ENCODE measurements at places on chromosomes 13 and 19. TPM values are rescaled to one million over a fixed set of nuclear protein-coding genes. Genes with fewer than 3 reads are reported as not detected.

Gene GRIN3B
- not detected for total RNA-seq

Gene C19orf44
- total RNA-seq: 3.8 TPM

Gene FGF21
- not detected for total RNA-seq

Gene LYPD5
- total RNA-seq: 32.0 TPM

Gene URAD
- total RNA-seq: not detected

Gene LRRC63
- not detected for total RNA-seq

Gene ATP4A
- total RNA-seq: 0.18 TPM

Gene OLFM4
- not detected for total RNA-seq

DNA sequence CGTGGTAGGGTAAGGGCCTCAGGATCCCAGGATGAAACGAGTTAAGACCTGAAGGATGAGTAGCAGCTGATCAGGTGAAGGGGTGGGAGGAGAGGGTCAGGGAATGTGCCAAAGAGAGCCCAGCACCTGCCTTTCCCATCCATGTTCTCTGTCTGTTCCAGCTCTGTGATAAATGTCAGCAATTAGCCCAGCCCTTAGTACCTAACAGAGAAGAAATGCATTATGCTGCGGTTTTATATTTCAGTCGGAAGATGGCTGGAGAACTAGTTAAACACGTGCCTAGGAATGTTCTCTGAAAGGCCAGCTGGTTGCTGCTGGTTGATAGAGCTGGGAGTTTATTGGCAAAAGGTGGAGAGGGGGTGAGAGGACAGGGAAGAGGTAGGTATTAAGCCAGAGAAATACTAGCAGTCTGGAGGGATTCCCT is 268.2 kb downstream of the SHISA2 start:
- DNase-seq: no peak

- DNase-seq: no peak
Observed at GRCh38 chr19:9151367-9151766, 11.2 kb downstream of the ZNF317 start.

- DNase-seq: no peak
Observed at GRCh38 chr13:94343243-94343585, 136.3 kb downstream of the DCT start.

DNA sequence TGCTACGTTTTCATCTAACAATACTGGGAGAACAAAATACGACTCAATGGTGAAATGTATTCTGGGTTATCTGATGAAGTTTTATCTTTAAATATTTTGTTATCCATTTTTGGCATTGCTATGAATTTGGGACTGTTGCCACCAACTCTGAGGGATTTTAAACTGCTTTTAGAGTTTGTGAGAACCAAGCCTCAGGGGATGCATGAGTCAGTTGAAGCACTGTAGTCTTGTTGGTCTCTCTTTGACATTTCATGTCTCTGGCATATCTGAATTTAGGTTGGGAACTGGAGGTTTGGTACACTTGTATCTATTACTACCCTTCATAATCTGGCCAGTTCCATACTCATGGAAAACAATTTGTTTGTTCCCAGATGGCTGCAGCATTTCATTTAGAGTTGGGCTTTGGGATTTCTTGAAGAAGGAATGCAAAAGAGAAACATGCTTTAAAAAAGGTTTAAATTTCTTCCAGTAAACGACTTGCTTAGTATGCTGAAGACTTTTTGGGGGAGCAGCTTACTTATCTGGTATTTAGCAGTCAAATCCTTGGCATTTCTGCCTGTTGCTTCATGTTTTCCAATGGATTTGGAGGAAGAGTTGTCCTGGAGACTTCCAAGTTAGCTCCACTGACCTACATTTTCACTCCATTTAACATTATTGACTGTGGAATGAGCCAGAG is 28.9 kb downstream of the ARHGEF7 start:
- no peak for DNase-seq

GRCh38 chr13:111304603-111305289 is 15.7 kb upstream of the TEX29 start:
- DNase-seq: no peak

- no peak for DNase-seq
Observed at GRCh38 chr13:39655041-39655568, 357 bp upstream of the COG6 start.

DNA sequence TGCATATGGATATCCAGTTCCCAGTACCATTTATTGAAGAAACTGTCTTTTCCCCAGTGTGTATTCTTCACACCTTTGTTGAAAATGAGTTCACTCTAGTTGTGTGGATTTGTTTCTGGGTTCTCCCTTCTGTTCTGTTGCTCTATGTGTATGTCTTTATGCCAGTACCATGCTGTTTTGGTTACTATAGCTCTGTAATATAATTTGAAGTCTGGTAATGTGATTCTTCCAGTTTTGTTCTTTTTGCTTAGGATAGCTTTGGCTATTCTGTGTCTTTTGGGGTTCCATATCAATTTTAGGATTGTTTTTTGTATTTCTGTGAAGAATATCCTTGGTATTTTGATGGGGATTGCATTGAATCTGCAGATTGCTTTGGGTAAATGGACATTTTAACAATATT is 35.2 kb downstream of the ZNF136 start:
- DNase-seq: no peak

DNA sequence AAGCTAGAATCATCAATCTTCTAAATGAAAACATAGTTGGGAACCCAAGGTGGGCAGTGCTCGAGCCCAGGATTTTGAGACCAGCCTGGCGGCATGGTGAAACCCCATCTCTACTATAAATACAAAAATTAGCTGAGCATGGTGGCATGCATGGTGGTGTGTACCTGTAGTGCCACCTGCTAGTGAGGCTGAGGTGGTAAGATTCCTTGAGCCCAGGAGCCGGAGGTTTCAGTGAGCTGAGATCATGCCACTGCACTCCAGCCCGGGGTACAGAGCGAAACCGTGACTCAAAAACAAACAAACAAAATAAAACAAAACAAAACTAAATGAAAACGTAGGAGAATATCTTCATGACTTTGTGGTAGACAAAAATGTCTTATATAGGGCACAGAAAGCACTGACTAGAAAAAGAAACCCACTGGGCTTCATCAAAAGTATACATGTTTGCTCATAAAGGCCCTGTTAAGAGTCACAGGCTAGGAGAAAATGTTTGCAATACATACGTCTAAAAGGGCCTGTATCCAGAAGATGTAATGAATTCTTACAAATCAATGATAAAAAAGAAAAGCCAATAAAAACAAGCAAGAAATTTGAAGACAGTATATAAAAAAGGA is 353.6 kb downstream of the FGF9 start:
- DNase-seq: no peak

GRCh38 chr13:25196971-25197370 is 24.9 kb upstream of the AMER2 start:
- no peak for DNase-seq

GRCh38 chr13:41696163-41697003 is 239.0 kb downstream of the RGCC start:
- no peak for DNase-seq

GRCh38 chr19:33055718-33056117 is 9.0 kb downstream of the RHPN2 start:
- no peak for DNase-seq

DNA sequence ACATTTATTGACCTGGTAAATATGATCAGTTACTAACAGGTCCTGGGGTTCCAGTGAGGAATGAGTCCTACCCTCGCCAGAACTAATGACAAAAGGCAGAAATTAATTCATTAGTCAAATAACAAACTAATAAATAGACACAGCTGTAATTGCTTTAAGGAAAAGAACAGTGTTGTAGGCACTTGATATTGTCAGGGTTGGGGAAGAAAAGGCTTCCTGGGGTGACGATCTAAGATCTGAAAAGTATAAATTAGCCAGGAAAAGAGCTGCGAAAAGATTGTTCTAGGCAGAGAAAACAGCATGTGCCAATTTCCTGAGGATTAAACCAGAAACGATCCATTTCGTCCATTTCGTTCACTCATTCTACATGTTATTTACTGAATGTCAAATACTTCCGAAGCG is 670 bp upstream of the CHAF1A start:
- DNase-seq: no peak

DNA sequence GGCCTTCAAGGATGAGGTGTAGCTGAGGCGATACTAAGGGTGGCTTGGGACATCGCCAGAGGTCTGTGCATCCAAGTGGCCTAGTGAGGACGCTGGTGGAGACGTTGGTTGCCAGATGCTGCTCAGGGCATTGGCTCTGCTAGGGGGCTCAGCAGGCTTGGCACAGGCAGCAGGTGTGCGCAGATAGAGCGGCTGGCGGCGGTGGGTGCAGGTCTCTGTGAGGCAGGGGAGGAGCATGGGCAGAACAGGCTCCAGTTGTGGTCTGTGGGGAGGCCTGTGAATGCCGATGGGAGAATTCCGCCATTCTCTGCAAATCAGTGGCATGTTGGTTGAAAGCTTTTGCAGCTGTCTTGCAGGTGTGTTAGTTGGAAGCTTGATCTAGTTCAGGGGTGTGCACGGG is 21.2 kb downstream of the PRAM1 start:
- DNase-seq: no peak

GRCh38 chr13:113907635-113908617 is 44.0 kb upstream of the GAS6 start:
- no peak for DNase-seq

DNA sequence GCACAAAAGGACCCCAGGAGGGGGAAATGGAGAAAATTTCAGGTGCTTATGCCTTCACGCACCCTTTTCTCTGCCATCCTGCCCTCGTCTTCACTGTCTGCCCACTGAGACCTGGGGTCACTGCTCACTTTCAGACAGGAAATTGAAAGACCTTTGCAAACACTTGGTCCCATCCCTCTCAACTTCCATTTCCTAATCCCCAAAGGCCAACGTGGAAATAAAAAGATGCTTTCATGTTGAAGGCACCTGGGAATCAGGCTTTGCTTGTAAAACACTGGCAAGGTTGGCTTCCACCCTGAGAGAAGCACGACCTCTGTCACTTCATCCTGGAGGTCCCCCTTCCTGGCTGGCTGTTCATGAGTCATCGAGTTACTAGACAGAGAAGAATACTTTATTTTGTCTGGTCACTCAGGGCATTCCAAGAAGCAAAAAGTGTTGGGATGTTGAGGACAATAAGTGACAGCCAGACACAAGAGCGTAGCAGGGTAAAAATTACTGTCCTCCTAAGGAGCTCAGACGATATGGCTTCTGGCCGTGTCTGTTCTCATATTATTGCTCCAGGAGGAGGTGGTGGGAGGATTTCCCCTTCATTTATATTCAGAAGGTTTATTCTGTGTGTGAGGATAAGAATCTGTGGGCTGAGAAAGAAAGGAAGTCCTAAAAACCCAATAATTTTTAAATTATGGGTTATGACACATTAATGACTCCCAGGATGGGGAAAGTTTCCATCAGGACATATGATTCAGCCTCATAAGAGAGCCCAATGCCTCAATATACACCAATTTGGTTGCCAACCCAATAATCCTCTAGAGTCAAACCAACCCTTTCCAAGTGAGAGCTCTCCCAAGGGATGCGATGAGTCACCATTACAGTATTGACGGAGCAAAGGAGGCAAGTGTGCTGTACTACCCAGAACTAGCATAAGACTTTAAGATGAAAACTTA is 409.0 kb downstream of the COG6 start:
- DNase-seq: no peak

GRCh38 chr19:10452726-10453618 is 32.6 kb downstream of the PDE4A start:
- DNase-seq: no peak

DNA sequence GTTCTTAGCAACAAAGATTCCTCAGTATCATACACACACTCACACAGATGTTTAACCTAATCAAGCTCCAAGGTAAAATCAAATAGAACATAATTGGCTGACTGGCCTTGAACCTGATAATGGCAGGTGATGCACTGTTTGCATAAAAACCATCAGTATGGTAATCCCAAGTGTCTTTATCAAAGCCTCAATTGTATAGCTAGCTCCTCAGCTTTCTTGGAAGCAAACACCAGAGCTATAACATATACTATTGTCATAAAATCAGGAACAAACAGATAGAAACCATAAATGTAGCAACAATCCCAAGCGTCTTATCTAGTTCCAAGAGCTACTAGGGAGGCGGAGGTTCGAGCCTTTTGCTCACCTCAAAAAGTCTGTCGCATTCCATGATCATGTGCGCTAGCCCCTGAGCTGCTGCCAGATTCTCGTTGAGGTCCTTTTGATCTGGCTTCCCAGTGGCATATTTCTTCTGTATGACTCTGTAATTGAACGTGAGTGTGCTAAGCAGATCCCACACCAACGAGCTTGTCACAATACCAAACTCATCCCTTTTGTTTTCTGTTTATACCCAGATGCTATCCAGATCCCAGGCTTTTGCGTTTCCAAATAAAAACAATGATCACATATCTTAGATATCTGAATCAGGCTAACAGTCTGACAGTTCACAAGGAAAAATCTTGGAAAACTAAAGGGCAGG is 95.3 kb downstream of the KL start:
- no peak for DNase-seq

- no peak for DNase-seq
Observed at GRCh38 chr19:42378225-42379215, 11.6 kb downstream of the CNFN start.

DNA sequence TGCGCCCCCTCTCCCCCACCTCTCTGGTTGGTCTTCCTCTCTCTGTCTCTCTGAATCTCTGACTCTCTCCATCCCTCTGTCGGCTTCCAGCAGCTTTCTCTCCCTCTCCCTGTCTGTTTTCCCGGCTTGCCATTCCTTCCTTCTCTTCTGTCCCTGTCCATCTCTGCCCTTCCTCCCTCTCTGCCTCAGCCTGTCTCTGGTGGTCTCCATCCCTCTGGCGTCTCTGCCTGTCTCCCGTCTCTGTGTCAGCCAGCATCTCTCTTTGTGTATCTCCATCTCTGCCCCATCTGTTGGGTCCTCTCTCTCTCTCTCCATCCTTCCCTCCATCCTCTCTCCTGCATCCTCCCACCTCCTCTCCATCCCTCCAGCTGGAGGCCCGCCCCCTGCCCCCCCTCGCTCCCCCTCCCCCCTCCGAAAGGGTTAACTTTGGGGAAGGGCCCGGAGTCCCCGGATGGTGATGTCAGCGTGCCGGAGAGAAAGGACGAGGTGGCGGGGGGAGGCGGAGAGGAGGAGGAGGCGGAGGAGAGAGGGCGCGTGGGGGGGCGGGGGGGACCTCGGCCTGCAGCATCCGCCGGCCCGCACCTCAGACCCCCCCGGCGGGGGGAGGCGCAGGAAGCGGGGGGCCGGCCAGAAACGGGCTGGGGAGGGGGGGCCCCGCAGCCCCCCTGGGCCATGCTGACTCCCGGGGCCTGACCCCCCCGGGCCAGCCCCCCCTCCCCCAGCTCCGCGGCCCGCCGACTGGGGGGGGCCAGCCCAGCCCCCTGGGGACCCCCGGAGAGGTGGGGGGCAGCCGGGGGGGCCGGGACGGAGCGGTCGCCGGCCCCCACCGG is at the start of gene BRSK1:
Gene BRSK1, plus strand, starts transcription at position 450 of the 830 bp plus-strand sequence. CDS start 446 bp downstream, outside the sequence.
- no peak for DNase-seq

Data from esophagus squamous epithelium (tissue), 5 donors.